Stimulated activated CD4-positive, alpha-beta T cell treated with anti-CD3 and anti-CD28 coated beads, Interleukin-12 subunit alpha, Interleukin-12 subunit beta, amount 100 ng/mL, for 48 hours (primary cell): ENCODE measurements at places on chromosomes 3 and 15.
A peak's percentile ranks its signal among the peaks of the same experiment; 100 is the strongest.

- DNase-seq, result peak; percentile 42
Measured at GRCh38 chr3:128497305-128498126, 4.5 kb upstream of the GATA2 start.

GRCh38 chr3:144552346-144553057 lies 580.9 kb downstream of the DIPK2A start:
- DNase-seq, result no peak

DNA sequence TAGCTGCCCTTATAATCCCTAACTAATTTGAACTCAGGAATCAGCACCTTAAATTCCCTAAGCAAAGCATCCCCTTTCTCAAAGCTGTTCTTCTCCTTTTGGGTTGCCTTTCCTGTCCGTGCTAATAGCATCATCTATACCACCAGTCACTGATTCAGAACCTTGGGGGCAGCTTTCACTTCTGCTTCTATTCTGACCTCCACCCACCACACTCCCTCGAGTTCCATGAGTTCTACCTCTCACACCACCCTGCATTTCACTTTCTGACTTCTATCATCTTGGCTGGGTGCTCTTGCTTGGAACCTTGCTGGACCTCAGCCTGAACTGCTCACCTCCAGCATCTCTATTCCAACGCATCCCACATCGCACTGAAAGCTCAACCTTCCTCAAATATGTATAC lies 55.4 kb upstream of the KCNMB2 start:
- no peak for DNase-seq

DNA sequence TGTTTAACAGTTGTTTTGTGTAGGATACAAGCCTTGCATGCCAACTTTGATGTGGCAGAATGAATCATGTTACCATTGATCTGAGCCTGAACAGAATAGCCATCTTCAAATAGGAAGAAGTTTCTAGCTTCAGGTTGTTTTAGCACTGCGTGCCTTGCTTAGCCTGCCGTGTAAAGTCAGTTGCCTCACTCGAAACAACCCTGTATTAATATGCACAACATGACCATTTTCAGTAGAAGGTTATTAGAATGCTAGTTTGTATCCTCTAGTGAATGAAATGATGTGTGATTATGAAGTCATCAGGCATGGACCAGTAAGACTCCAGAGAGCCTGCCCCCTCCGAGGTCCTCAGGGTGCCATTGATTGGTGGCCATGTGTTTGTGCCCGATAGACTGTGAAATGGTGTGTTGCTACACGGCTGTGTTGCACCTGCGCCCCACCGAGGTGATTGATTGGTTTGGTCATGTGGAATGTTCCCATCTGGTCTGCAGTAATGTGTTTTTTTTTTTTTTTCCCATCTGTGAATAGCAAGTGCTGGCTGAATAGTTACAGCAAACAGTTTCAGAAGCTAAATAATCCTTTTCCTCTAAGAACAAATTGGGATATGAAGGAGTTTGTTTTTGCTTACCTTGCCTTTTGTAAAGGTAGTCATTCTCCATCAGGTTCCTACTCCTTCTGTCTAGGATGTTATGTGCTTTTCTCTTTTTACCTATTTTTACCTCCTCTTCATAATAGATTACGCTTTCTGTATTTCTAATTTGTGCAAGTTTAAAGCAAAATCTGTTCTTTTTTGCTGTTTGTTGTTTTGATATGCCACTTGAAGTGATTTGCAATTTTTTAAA lies 214.9 kb downstream of the TCF12 start:
- DNase-seq, result no peak

DNA sequence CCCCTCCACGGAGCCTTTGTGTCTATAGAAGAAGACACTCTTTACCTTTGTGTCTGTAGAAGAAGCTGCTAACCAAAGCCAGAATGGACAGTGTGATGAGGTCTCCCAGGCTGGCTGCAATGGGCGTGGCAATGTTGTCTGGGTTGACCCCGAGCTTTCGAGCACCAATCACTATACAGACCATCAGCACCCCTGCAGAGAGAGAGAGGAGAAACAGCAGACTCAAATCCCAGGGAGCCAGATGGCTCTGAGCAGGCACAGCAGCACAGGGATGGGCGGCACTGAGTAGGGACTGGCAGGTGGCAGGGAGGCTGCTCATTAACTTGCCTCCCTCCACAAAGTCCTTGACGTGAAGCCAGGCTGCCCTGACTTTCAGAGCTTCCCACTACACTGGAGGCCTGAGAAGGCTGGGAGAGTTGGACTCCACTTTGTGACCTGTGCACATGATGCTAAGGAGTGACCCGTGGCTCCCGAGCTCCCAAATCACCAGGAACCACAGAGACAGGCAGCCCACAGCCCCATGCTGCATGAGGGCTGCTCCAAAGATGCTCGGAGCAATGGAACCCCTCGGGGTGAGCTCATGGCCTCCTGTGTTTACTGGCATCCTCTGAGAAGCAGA lies 53.9 kb downstream of the ROPN1B start:
- no peak for DNase-seq

- DNase-seq, result no peak
Measured at GRCh38 chr3:148728753-148729152, 31.1 kb downstream of the AGTR1 start.

DNA sequence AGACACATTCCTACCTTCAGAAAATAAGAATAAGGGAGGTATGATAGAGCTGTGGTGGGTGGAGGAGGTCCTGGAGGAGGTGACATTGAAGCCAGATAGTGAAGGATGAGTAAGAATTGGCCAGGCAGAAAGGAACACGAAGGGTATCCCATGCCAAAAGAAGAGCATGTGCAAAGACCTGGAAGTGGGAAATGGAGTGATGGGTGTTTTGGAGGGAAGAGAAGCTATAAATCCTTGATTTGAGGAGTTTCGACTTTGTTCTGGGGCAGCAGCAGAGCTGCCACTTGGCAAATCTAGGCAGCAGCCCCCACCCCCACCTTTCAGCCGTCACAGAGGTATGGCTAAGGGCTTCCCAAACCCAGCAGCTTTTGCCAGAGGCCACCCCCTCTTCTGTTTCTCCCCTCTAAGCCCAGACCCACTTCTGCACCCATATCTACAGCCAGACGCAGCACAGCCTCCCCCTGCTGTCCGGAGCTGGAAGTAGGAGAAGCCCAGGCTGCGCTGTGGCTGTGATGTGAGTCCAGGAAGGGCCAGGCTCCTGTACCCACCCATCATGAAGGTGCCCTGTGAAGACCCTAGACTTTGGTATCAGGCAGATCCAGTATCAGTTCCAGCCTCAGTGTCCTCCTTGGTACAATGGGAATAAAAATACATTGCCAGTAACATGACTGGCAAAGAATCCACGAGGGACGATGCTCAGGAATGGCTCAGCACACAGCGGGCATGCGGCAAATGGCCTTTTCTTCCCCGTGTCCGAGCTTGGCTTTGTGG lies 188.7 kb upstream of the LINGO1 start:
- peak; percentile 7 for DNase-seq

- DNase-seq, result no peak
Measured at GRCh38 chr3:156892701-156893100, 66.5 kb downstream of the LEKR1 start.

DNA sequence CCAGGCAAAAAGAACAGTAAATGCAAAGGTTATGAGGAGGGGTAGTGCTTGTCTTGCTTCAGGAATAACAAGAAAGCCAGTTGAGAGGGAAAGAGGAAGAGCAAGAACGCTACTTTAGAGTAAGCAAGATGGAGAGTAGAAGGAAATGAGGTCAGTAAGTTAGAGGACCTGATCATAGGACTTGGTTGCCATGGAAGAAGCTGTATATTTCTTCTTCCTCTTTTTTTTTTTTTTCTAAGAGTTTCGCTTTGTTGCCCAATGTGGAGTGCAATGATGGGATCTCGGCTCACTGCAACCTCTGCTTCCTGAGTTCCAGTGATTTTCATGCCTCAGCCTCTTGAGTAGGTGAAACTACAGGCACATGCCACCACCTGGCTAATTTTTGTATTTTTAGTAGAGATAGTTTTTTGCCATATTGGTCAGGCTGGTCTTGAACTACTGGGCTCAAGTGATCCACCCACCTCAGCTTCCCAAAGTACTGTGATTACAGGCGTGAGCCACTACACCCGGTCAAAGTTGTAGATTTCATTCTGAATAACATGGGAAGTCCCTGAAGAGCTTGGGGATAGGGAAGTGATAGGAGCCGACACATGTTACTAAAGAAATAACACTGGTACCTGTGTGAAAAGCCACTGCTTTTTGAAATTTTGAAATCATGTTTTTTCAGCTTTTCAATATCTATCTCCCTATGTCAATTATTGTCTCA lies 527.9 kb upstream of the NAALADL2 start:
- no peak for DNase-seq

DNA sequence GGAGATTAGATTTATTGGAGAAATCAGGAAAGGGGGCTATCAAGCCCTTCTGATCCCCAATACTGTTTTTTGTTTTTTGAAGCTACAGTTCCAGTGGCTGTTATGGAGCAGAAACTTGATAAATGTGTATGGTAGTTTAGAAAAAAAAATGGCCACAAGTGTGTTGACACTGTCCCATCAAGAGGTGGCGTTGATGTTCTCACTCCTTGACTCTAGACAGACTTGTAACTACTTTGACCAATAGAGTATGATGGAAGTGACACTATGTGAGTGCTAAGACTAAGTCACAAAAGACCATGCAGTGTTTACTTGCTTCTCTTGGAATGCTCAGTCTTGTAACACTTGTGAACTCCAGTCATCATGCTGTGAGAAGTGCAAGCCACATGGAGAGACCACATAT lies 356.7 kb downstream of the PDCD6IP start:
- DNase-seq, result no peak

GRCh38 chr3:171132873-171133272 lies 106.4 kb upstream of the SLC2A2 start:
- DNase-seq, result no peak

- DNase-seq, result no peak
Measured at GRCh38 chr3:66738625-66739365, 238.0 kb upstream of the LRIG1 start.

DNA sequence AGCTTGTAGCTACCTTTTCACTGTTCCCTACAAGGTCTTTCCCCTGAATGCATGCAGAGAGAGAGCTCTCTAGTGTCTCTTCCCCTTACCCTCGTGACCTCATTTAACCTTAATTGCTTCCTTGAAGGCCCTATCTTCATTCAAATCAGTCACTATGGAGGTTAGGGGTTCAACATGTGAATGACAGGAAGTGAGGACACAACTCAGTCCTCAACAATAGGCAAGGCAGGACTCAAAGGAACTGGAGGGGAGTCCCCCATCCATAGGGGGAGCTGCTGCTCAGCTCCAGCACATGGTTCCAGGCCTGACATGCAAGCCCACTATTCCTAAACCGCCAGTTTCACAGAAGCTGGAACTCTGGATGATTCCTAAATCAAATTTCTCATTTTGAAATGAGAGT lies 33.8 kb upstream of the GYG1 start:
- no peak for DNase-seq

- DNase-seq, result no peak
Measured at GRCh38 chr15:62833646-62834045, 208.9 kb upstream of the TPM1 start.
